ENCODE measurements at places on chromosomes 2 and 18.

DNA sequence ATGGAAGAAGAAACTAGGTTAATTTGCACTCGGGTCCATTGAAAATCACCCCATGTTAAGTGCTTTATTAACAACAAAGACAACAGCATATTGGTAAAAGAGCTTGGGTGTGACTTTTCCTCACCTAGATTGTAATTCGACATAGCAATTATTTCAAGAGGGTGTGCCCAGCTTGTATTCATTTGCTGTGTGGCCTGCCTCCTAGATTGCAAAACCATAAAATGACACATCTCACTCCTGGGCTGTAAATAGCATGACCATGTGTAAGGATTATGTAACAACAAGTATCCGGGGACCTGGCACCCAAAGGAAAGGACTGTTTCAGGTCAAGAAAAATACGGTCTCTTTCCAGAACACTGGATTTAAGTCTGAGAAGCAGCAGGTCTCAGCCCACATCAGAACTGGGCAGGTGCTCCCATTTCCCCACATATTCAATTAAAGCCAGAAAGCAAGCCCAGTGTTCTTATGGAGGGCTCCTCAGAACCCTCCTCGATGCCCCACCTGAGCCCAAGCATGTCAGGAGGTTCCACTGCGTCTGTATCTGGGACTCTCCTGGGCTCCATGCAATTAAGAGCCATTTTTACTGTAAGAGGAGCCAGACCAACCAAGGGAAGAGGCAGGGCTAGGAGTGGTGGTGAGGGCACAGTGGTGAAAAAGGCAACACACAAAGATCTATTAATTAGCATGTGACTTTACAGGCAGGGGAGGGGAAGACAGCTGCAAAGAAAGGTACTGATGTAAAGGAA, 39.2 kb downstream of the MREG start:
- no peak for DNase-seq

GRCh38 chr2:11914455-11914854, 168.0 kb downstream of the LPIN1 start:
- no peak for DNase-seq

- DNase-seq: no peak
These were observed 35.8 kb upstream of the GLS start for GRCh38 chr2:190844700-190845401.

GRCh38 chr2:23385748-23386338, 864 bp downstream of the KLHL29 start:
- no peak for DNase-seq

DNA sequence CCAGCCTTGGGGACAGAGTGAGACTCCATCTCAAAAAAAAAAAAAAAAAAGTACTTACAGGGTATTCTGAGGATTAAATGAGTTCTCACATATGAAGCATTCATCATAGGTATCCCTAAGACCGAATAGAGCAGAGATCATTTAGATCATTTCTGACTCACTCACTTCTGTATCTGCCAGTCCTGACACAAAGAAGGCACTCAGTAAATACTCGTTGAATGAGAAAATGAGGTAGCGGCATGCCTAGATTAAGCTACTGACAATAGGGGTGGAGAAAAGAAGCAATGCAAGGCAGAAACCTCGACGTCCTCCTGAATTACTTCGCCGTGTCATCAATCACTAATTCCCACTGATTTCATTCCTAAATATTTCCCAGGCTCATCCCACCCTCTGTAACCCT, 103.8 kb downstream of the GREB1L start:
- no peak for DNase-seq
